ENCODE measurements at places on chromosomes 3 and 15.

- no peak for DNase-seq
Measured at GRCh38 chr15:36964626-36965025, 135.7 kb downstream of the MEIS2 start.

DNA sequence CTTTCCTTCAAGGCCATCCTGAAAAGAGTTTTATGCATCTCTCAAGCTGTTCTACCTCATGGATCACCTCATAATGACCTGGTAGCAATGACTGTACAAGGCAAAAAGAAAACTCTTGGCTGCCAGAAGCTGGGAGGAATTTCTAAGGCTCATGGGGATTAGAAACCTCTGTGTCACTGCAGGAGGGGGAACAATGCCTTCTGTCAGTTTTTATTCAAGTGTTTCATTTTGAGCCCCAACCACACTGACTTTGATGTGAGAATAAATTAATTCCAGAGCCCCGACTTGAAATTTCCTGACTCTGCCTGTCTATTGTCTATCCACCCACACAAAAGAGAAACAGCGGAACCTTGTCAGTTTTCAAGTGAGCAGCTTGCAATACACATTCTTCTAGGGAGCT, 58.7 kb upstream of the MRPL3 start:
- DNase-seq, result no peak

- no peak for DNase-seq
Measured at GRCh38 chr3:4852780-4853748, 126.2 kb upstream of the BHLHE40 start.

DNA sequence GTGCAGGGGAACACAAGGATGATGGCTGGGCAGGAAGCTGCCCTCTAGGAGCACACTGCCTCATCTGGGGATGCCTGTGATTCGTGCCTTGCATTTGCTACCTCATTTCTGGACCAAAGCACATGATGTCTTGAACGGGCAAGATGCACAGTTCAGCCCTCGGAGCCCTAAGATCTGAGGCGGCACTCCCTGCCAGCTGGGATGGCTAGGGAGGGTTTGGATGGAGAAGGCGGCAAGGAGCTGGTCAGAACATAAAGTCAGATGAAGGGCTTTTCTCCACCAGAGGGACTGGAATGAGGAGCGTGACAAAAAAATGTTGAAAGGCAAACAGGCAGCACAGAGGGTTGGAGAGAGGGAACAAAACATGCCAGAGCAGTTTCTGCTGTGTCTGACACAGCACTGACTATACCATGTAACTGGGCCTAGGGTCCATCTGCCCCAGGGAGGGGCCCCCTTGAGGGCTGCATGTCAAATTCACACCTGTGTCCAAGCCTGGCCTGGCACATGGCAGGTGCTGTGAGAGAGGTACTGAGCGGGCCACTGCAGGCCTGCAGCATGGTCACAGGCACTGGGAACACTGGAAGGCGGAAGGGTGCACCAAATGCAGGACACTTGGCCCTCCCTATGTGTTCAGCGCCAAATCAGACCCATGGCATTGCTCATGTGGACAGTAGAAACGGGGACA, 21.7 kb downstream of the TMEM43 start:
- DNase-seq, result no peak

DNA sequence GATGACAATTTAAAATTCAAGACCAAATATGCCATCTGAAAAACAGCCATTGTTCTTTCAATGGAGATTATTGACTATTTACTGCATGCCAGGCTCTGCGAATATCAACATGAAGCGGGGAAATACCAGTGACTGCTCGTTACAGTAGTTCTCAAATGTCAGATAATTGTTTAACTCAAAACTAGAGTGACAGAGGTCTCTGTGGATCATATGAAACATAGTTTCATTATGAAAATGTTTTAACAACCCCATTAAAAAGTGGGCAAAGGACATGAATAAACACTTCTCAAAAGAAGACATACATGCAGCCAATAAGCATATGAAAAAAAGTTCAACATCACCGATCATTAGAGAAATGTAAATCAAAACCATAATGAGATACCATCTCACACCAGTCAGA, 50.0 kb upstream of the GPR149 start:
- no peak for DNase-seq

DNA sequence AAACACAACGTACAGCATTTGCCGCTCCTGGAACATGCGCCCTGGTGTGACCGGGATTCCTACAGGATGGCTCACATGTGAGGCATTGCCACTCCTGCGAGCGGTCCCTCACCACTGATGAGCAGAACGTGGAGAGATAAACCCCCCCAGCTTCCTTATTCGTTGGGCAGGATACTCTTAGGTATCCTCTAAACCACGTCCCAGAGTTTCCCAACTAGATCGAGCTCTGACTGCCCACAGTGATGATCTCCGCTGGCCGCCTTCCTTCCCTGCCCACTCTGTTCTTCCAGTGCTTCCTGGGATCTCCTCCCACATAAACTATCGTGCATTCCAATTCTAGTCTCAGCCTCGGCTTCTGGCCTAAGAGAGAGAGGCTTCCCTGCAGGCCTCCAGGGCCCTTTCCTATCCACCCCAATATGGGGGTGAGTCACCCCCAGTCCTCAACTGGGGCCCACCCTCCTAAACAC, 91.8 kb downstream of the TOP2B start:
- no peak for DNase-seq

GRCh38 chr15:78208887-78209645, 25.3 kb downstream of the ACSBG1 start:
- DNase-seq, result no peak

GRCh38 chr3:134655706-134656105, 4.9 kb upstream of the KY start:
- no peak for DNase-seq

DNA sequence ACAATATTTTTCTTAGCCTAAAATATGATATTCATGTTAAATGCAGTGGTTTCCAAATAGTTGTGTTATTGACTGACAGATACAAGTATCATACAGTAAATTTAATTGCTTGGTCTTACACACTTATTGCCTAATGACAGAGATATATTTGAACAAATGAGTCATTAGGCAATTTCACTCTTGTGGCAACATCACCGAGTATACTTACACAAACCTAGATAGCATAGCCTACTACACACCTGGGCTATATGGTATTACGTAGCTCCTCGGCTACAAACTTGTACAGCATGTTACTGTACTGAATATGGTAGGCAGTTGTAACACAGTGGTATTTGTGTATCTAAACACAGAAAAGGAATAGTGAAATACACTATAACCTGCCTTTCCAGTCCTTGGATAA, 50.3 kb downstream of the SERPINI1 start:
- no peak for DNase-seq

GRCh38 chr3:187765342-187765741, 20.1 kb upstream of the BCL6 start:
- DNase-seq, result no peak

GRCh38 chr3:193910886-193911738, 224.8 kb upstream of the HES1 start:
- no peak for DNase-seq
